ENCODE measurements at places on chromosomes 1 and 21.

GRCh38 chr1:224539971-224540370, 76.1 kb upstream of the CNIH3 start:
- no peak for DNase-seq

- DNase-seq, result no peak
Measured at GRCh38 chr1:22739648-22740385, 29.2 kb downstream of the EPHB2 start.

DNA sequence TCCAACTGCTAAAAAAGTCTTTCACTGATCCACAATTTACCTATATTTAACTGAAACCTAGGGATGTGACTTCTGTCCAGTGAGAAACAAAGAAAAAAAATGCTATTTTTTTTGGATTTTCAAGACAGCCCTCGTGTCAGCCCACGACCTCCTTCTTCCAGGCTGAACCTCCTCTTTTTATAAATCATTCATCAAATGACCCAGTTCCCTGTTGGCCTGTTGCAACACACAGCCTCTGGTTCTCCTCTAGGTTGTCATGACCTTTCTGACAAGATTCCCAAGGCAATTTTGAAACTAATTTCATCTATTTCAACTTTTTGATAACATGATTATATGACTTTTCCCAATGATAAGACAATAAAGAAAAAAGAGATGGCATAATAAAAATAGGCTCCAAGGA, 74.6 kb downstream of the PGBD5 start:
- no peak for DNase-seq

DNA sequence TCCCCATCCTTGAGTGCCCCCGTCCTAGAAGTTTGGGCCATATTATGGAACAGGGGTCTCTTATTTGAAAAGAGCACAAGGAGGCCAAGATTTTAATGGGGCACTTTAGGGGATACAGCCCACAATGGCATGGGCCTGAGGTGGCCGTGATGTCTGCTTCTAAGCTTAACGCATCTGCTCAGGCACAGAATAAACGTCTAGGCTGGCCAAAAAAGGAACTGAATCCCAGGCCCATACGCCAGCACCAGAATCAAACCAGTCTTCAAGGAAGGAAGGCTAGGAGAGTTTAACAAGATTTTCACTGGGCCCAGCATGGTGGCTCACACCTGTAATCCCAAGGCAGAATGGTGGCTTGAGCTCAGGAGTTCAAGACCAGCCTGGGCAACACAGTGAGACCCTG, 9.2 kb upstream of the SARS1 start:
- DNase-seq, result no peak

GRCh38 chr1:183105449-183105848, 80.6 kb upstream of the LAMC2 start:
- no peak for DNase-seq

- no peak for DNase-seq
Measured at GRCh38 chr1:154813300-154813816, 56.7 kb downstream of the KCNN3 start.

DNA sequence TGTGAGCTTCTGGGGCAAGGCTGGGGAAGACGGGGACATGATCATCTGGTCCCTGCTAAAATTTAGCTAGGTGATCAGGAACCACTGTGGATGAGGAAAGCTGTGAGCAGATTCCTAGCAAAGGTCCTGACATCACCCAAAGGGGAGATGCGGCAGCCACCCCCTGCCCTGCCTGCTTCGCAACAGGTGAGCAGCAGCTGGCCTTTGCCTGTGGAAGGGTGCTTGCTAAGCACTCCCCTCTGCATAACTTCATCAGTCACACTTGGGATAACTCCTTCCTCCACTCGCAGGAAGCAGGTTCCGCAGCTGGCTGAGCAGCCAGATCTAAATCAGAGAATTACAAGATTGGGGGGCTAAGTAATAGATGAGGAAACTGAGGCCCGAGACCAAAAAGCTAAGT, 51.2 kb downstream of the KCNN3 start:
- no peak for DNase-seq

- DNase-seq, result no peak
Measured at GRCh38 chr1:54115520-54115919, 37.3 kb downstream of the CDCP2 start.

Data from activated T-cell treated with anti-CD3 and anti-CD28 coated beads, Interleukin-2, amount 50 U/mL, for 72 hours (primary cell).